ENCODE measurements at places on chromosomes 1 and 21.

DNA sequence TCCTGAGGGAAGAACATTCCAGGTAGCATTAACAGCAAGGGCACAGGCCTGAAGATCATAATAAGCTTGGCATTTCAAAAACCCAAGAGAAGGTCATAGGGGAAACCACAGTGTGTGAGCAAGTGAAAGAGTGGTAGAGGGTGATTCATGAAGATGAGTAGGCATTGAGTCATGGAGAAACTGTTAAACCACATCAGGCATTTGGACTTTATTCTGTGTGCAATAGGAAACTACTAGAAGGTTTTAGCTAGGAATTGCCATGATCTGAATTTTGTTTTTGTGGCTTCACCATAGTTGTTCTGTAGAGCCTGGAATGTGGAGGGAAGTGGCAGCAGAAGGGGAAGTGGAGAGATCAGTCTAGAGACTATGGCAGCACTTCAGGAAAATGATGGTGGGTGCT, 359.0 kb upstream of the PTBP2 start:
- no peak for DNase-seq

DNA sequence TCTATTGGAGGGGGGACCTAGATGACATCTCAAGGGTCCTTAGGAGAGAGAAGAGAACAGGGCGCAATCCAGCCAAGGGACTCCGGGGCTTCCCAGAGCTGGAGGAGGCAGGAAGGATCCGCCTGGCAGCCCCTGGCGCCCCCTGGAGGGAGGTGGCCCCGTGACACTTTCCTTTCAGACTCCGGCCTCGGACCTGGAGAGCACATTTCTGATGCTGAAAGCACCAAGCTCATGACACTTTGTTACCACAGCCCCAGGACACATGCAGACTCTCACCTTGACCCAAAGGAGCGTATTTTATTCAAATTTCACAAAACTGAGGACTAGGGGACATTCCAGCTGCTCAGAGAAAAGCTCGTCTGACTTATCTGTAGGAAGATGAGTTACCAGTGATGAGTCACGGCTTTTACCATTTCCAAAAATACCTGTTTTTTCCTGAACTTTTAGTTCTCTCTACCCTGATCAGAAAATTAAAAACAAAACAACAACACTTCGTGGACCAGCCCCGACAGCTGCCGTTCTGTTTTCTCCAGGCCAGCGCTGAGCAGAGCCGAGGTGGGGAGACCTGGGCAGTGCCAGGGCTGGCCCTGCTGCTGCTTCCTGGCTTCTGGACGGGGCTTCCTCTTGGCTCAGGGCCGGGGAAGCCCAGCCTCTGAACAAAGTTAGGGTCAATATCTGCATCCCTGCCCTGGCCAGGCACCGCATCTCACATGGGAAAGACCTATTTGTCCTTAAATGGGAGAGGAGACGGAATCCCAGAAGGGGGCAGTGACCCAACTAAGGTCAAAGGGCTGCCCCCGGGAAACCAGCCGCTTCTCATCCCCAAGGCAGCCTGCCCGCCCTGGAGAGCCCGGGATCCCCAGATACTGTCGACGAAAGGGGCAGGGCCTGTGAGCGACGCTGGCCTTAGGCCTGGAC, 21.6 kb upstream of the POFUT2 start:
- peak; percentile 17 for DNase-seq

GRCh38 chr1:2380816-2381591, 10.3 kb downstream of the MORN1 start:
- DNase-seq = no peak

DNA sequence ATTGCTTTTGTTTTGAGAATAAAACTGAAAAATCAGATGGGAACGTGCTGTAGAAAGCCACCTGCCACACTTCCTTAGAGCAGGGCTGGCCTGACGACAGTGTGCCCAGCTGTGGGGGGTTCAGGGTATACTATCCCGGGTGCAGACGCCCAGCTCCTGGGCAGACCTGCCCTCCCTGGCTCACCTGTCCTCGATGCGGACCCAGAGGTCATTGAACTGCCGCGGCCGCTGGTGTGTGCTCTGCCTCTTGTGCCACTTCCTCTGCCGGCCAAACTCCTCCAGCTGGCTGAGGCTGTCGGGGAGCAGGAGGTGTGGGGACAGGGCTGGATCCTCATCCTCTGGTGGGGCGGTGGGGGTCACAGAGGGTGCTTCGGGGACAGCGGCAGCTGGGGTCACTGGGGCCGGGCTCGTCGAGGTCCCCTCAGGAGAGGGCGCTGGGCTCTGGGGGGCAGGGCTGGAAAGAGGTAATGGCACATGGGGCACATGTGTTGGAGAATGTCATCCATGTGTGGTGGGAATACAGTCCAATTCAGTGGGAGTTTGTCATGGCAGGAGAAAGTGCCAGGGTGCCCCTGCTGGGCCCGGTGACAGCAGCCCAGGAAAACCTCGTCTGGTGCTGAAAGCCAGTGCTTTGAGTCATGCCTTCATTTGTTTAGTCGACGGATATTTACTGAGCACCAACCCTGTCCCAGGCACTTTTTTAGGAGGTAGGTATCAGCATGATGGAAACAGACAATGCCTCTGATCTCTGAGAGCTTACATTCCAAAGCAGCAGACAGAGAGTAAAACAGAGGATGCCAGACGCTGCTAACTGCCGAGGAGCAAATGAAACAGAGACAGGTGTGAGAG, 222.0 kb downstream of the TRABD2B start:
- DNase-seq = no peak

- DNase-seq = no peak
These were observed 128.5 kb upstream of the KCNK1 start for GRCh38 chr1:233485385-233485784.

DNA sequence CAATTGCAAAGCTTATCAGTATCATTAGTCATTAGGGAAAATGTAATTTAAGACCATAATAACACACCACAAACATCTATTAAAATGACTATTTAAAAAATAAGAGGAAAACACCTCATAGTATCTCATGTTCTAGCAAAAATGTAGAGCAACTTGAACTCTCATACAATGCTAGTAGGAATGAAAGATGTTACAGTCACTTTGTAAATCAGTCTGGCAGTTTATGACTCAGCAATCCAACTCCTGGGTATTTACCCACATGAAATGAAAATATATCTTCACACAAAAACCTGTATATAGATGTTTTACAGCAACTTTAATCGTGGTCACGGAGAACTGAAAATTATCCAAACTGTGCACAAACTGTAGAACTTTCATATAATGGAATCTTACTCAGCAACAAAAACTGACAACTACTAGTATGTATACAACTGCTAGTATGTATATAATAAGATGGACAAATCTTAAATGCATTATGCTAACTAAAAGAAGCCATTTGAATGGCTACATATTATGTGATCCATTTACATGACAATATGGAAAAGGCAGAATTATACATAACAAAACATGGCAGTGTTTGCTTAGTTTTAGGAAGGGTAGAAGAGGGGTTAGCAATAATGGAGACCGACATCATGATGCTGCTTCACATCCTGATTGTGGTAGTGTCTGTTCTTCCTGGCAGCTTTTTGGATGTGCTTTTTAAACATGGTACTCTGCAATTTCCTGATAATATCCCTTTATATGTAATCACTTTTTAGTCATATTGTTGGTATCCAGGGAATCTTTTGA, 267.0 kb downstream of the KCTD3 start:
- DNase-seq = no peak

- DNase-seq = no peak
These were observed 174.8 kb downstream of the TOMM20 start for GRCh38 chr1:234953655-234954405.

DNA sequence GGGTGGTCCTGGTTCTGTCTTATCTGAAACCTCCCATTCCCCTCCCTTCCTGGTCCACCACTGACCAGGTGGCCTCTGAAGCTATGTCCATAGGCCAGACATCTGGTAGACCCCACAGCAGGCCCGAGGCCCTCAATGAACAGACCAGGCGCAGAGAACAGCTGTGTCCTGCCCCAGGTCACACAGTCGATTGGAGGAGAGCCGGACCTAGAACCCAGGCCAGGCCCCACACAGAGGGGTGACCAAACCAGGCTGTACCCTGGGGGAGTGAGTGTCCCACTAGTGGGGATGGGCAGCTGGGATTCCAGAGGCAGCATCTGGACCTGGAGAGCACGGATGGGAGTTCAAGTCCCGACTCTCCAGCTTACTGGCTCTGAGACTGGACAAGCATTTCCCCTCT, 29.2 kb downstream of the RNU1-1 start:
- no peak for DNase-seq

DNA sequence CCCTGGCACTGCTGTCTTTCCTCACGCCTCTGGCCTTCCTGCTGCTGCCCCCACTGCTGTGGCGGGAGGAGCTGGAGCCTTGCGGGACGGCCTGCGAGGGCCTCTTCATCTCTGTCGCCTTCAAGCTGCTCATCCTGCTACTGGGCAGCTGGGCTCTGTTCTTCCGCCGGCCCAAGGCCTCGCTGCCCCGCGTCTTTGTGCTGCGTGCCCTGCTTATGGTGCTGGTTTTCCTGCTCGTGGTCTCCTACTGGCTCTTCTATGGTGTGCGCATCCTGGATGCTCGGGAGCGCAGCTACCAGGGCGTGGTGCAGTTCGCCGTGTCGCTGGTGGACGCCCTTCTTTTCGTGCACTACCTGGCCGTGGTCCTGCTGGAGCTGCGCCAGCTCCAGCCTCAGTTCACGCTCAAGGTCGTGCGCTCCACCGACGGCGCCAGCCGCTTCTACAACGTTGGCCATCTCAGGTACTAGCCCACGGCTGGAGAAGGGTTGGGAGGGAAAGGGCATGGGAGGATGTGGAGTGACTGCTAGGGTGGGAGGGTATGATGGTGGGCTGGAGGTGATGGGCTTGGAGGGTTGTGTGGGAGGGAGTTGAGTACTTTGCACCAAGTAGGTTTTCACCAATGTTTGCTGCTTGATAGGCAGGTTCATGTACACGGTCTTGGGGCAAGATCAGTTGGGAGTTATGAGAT, 18.9 kb downstream of the VANGL2 start:
- no peak for DNase-seq

DNA sequence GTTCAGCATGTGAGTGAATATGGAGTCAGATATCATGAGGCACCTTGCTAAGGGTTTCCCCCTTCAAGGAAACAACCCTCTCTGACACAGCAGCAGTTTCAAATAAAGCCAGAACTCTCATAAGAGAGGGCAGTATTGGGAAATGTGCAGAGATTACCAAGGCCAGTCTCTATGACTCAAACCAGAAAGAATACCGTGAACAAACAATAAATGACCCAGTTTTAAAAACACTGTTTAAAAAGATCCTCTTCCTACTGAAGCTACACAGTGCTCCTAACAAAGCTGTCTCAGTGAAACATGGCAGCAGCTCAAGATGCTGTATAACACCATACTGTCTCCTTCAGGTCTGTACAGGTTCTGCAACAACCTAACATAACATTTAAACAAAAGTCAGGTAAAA, 102.6 kb downstream of the KIAA0319L start:
- no peak for DNase-seq

DNA sequence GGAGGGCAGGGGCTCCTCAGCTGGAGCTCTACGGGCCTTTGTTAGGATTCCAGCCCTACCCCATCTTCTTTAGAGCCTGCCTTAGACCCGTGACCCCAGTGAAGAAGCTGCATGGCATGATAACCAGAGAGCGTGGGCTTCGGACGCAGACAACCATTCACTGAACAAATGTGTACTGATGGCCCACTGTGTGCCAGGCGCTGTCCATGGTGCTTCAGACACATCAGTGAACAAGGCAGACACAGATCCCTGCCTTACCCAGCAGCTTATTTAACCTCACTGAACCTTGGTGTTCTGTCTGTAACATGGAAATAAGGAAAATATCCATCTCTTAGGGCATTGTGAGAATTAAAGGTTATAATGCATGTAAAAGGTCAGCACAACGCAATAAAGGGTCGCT, 9.5 kb downstream of the CHIT1 start:
- no peak for DNase-seq

DNA sequence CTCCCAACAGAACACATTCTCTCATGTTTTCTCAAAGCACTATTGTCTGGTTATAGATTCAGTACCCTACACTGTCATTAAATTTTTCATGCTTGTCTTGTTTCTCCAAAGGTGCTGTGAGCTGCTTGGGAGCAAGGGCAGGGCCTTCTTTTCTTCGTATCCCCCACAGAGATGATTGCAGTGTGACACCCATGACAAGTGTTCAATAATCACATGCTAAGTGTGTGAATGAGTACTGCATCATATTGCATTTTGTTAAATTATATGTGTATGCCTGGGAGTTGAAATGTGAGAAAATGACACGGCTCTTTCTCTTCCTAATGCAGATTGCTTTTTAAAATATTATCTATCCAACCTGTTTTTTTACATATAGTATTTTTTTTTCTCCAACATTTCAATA, 57.3 kb upstream of the MAGI3 start:
- DNase-seq = no peak

GRCh38 chr1:223872308-223872901, 26.7 kb upstream of the TP53BP2 start:
- no peak for DNase-seq

GRCh38 chr1:31084782-31085569, 19.5 kb upstream of the PUM1 start:
- no peak for DNase-seq

GRCh38 chr1:18020021-18020817, 87.4 kb upstream of the IGSF21 start:
- no peak for DNase-seq

- DNase-seq = no peak
These were observed 4.1 kb downstream of the C1orf21 start for GRCh38 chr1:184390889-184391288.

GRCh38 chr21:42525676-42526378, 12.2 kb downstream of the SLC37A1 start:
- DNase-seq = peak; percentile 26

- no peak for DNase-seq
These were observed 19.4 kb downstream of the CC2D1B start for GRCh38 chr1:52346653-52347052.

DNA sequence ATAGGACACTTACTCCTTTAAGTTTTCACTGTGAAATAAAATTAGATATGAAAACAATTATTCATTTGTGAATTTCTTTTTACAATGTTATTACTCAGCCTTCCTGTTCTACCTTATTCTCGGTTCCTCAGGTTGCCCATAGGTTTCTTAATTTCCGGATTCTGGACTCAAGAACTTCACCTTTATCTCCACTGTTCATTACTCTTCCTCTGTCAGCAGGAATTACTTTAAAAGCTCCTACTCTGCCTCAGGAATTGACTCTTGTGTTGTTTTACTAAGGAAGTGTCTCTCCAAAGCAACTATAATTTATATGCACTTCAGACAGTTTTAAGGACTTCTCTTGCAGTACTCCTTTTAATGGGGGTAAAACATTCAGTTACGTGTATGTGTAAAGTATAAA, 123.8 kb downstream of the OSBPL9 start:
- DNase-seq = no peak

DNA sequence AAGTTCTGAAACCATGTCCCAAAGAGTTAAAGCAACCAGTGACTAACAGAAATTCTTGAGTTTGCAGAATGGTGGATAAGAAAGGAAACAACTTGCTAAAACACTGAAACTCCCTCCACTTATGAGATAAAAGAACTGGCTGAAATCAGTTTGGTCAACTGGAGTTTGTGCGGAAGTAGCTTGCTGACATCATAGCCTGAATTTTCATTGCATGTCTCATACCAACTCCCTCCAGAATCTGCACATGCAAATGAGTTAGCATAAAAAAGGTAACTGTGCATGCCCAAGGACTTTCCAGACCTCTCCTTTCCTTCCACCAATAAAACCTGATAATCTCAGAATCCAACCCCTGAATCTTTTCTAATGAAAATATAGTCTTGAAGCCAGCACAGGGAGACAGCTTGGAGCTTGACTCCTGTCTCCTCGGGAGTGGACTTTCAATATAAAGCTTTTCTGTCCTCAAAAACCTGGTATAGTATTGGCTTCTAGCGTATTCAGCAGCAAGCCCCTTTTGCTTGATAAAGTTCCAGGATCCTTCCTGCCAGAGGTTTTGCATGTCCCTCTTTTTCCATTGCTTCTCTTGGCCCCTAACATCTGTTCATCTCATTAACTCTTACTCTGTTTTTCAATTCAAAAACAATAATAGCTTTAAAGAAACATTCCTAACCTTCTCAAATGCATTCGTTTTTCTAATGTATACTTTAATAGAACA, 785.8 kb upstream of the ADGRL4 start:
- DNase-seq = no peak
